Epithelial cell of prostate (primary cell): ENCODE measurements at places on chromosomes 6 and 20.

- DNase-seq = no peak
These were observed 41.9 kb upstream of the SIM1 start for GRCh38 chr6:100506651-100507050.

GRCh38 chr6:157841211-157841840 is 18.3 kb downstream of the SNX9 start:
- peak; percentile 82 for DNase-seq

DNA sequence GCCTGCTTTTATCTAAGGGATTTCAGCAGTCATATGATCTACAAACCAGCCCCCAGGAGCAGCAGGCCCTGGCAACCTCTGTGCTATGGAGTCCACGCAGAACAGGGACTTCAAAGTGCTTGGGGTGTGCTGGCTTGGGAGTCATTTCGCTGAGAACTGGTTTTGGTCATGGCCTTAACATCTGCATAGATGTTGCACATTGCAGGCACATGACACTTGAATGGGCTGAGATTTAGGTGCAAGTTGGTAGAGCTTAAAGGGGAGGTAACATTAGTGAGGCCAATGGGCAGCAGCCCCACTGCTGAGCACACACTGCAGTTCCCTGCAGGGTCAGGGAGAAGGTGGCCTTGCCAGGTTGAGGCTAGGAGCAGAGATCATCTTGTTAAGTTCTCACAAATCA is 43.6 kb downstream of the RREB1 start:
- no peak for DNase-seq

- no peak for DNase-seq
These were observed 90.4 kb downstream of the CARMIL1 start for GRCh38 chr6:25369433-25370177.

- no peak for DNase-seq
These were observed 36.9 kb downstream of the CEBPB start for GRCh38 chr20:50227506-50227905.

- DNase-seq = no peak
These were observed 123.1 kb downstream of the KLHL32 start for GRCh38 chr6:97047473-97048201.

DNA sequence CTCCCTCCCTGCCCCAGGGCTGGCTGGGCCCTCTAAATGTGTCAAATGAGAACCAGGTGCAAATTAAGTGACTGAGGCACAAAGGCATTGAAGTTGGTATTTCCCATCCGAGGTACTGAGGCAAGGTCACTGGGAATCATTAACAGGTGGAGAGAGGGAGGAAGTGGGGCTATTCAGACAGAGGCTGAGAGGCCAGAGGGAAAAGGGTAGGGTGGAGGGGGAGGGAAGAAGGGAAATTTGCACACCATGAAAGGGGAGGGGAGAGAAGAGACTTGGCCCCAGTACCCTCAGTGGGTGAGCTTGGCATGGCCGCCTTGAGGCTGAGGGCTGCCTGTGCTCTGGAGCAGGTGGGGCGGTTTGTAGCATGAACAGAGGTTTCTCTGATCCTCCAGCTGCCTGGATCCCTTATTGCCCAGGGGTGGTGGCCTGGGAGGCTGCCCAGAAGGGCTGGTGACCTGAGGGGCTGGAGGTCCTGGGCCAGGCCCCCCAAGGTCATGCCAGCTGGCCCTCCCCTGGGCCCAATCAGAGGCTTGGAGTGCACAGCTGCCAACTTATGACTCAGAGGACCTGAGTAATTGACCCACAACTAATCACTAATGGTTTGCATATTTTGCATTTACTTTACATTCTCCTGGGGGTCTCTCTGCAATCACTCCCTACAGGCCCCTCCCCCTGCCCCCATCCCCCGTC is 40.3 kb upstream of the ZFAND3 start:
- DNase-seq = no peak

GRCh38 chr20:24999568-24999967 is 7.0 kb upstream of the APMAP start:
- DNase-seq = no peak

DNA sequence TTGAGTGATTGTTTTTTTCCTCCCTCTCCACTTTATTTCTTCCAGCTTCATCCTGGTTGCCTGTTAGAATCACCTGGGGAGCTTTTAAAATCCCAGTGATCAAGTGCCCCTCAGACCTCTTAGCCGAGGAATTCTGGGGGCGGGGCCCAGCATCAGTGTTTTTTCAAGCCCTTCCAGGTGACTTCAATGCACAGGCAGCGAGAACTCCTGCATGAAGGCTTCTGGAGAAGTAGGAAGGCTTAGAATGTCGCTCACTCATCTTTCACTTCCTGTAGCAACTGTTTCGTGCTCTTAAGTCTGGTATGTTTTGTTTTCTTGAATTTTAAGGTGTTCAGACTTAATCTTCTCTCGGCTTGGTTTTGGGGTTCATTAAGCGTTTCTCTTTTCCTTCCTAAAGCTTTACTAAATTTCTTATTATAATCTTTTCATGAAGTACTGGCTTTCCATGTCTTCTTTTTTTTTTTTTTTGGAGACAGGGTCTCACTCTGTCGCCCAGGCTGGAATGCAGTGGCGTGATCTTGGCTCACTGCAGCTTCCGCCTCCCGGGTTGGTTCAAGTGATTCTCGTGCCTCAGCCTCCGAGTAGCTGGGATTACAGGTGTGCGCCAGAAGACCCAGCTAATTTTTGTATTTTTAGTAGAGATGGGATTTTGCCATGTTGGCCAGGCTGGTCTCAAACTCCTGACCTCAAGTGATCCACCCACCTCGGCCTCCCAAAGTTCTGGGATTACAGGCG is 30.9 kb upstream of the TULP1 start:
- no peak for DNase-seq

DNA sequence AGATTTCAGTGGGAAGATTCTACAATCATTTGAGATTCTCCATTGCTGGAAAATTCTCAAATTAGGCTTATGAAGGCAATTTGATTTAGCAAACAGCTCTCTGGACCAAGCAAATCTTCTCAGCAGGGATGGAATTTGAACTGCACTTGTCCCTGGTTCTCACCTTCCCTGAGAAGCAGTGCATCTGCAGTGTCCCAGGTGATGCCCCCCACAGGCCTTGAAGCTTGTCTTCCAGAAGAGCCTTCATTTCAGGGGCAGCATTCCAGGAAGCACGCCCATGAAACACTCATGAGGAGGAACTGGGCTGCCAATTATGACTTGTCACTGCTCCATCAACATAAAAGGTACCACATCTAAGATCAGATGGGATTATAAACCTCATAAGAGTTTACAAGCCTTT is 82.8 kb upstream of the HDAC2 start:
- DNase-seq = no peak

GRCh38 chr6:138403801-138404665 is at the start of gene HEBP2:
Gene HEBP2 (plus strand): TSS chr6:138404223. CDS start chr6:138404496, 273 bp downstream.
- DNase-seq = peak; percentile 78

DNA sequence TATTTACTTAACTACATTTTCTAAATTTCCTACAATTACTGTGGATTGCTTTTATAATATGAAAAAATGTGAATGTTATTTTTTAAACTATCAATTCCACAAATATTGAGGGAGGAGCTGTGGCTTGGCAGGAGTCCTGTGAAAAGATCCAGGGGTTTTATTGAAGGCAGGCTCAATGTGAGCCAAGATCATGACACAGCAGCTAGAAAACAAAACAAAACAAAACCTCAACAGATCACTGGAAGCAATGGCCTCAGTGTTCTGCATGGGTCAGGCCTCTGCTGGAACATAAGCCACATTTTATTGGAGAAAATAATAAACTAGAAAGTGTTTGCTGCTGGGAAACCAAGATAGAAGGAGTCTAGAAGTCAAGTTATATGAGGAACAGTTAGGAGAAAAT is 19.4 kb upstream of the RCAN2 start:
- no peak for DNase-seq

DNA sequence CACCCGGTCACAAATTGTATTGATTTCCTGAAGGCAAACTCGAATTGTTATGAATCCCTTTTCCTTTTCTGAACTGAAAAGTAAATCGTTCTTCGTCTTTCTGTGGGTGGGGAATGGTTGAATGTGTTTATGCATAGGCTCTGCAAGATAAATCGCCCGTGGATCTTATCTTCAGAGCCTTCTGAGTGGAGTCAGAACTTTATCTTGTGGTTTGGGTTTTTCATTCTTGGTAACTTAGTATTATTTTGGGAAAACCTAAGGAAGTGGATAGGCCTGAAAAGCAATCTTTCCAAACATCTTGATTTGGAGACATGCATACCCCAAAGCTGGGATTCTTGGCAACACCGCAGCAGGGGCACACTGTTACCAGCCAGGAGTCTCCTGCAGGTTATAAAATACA is 122.4 kb downstream of the MAP3K7 start:
- DNase-seq = no peak

DNA sequence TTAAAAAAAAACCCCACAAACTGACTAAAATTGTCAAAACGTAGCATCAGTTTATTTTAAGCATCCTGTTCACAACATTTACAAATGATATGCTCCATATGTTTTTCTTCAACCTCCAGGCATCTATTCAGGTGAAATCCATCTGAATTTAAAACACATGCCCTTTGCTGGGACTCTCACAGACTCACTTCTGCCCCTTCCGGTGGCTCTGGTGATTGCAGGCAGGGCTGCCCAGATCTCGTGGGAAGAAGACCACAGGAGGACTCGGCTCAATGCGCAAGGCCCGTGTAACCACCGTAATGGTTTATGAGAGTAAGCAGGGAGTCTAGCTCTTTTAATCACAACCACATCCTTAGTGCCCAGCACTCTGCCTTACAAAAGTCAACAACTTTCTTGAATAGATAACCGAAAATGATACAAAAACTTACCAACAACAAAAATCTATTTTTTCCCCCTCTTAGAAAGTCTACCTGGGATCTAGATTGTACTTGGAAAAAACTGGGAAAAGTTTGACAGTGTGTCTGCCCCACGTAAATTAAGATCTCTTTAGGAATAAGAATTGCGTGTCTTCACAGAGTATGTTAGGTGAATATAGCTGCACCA is 139.1 kb downstream of the KIF16B start:
- no peak for DNase-seq

DNA sequence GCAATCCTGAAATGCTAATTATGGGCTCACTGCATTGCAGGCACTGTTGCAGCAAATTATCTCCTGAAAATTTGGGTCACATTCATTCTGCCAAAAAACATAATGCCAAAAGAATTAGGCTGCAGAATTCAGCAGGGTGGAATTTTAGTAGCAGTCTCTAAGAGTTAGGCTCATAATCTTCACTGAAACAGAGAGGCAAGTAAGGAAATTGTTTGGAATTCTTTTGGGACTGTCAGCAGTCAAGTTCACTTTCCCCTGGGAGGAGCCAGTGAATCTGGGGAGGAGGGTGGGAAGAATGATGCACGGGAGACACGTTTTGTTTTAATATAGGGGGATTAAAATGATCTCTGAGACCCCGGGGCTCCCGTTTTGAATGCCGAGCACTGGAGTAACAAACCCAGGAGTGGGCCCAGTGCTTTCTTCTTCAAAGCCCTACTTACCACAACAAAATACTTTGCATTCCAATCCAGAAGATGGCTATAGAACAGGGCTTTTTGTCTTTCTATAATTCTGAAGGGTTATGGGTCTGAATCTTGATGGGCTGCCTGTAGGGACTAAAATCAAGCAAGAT is 44.7 kb downstream of the SOBP start:
- no peak for DNase-seq

DNA sequence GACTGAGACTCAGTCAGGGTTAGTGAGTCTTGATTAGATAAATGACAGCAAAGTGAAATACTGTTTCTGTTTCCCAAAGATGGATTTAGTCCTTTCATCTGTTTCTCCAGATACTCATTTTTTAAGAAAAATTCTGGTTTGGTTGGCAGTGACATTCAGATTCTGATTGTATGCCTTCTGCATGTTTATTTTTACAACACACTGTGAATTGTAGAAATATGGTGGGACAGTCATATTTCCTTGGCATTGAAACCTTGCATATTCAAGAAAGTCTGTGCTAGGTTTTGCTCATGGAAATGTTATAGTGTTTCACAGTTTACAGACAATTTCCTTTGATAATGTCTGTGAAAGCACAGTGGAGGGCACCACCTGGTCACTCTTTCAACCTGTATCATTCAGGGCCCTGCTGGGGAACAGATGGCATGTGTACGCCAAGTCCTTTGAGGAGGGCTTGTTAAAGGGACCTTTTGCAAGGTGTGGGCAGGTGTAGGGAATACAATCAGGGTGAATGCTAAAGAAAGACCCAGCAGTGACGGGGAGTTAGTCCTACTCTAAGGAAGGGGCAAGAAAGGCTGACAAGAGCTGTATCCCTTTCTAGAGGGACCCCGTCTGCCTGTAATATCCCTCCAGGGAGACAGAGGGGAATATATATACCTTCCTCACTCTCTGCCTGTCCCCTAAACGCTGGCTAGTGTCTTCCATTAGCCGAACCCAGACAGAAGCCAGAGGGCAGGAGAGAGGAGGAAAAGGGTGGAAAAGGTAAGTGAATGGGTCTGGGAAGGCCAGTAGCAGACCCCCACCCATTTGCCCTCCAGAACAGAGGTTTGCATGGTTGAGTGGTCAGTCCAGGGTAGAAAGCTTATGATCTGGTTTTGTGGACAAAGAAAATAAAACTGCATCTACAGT is 10.2 kb downstream of the PLCB4 start:
- DNase-seq = no peak

- no peak for DNase-seq
These were observed 27.9 kb downstream of the FIG4 start for GRCh38 chr6:109718991-109719390.

- DNase-seq = no peak
These were observed 48.4 kb downstream of the PHACTR2 start for GRCh38 chr6:143726015-143726647.

DNA sequence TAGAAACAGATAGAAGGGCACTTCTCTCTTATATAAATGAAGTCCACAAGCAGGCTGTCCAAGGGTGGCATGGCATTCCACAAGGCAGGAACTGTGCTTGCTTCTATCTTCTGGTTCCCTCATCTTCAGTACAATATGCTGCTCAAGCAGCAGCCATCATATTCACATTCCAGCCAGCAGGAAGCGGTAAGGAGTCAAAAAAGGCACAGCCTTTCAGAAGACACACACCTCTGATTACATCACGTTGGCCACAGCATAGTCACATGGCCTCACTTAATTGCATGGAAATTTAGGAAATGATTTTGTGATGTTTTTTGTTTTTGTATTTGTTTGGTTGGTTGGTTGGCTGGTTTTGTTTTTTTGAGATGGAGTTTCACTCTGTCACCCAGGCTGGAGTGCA is 19.0 kb downstream of the REM1 start:
- no peak for DNase-seq

DNA sequence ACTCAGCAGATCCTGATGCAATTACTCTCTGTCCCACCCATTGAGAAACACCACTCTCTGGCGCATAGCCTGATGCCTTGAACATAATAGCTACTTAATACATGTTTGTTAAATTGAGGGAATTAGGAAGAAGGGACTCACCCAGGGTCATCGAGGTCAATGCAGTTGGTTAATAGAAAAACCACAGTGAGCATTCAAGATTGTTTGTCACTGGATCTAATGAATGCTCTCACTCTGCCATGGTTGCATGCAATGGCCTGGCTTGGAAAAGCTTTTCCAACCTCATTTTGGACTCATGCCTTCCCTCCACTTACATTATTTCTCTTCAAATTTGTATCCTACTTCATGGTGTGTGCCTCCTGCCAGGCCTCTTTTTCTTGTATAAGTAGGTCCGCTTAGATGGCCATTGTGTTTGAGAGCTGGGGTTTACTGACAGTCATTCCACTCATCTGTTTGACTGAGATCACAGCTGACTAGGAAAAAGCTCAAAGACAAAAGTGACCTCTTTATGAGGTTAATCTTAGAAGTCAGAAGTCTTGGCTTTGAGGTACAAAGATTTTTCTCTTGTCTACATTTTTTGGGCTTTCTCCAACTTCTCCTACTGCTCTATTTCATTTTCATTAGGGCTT is 154.8 kb upstream of the RAB32 start:
- DNase-seq = no peak
